ENCODE measurements at places on chromosomes 1 and 21. TPM values are rescaled to one million over a fixed set of nuclear protein-coding genes. Genes with fewer than 3 reads are reported as not detected.

GRCh38 chr1:164613176-164613575 is 54.2 kb downstream of the PBX1 start:
- H3K27ac ChIP-seq, result no peak overlapping the region
- H3K36me3 ChIP-seq, result no peaks in the 10 kb centered on the region
- H3K4me3 ChIP-seq, result no peak overlapping the region

DNA sequence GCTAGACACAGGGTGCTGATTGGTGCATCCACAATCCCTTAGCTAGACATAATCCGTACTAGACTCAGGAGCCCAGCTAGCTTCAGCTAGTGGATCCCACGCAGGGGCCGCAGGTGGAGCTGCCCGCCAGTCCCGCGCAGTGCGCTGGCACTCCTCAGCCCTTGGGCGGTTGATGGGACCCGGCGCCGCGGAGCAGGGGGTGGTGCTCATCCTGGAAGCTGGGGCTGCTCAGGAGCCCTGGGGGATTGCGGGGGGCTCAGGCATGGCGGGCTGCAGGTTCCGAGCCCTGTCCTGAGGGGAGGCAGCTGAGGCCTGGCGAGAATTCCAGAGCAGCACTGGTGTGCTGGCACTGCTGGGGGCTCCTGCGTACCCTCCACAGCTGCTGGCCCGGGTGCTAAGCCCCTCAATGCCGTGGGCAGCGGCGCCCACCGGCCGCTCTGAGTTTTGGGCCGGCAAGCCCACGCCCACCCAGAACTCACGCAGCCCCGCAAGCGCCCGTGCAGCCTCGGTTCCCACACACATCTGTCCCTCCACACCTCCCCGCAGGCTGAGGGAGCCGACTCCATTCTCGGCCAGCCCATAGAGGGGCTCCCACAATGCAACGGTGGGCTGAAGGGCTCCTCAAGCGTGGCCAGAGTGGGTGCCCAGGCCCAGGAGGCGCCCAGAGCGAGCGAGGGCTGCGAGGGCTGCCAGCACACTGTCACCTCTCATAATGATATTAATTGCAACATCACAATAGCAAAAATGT is 87.4 kb downstream of the CRB1 start:
- no peaks in the 10 kb centered on the region for H3K27me3 ChIP-seq
- H3K4me1 ChIP-seq, result no peaks in the 10 kb centered on the region
- H3K27ac ChIP-seq, result no peak overlapping the region
- H3K4me3 ChIP-seq, result no peak overlapping the region

DNA sequence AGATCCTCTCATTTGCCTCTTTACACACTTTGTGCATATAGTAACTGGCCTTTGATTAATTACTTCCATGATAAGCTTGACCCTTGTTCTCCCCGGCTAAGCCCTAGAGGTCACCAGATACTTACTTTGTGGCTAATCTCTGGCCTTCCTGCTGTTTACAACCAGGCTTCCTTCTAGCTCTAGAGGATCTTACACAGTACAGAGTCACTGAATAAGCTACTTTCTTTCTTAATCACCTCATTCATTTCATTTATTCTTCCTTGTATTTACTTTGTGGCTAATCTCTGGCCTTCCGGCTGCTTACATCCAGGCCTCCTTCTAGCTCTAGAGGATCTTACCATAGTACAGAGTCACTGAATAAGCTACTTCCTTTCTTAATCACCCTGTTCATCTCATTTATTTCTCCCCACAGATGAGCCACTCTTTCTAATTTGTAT is 144.3 kb upstream of the C1orf21 start:
- H3K4me3 ChIP-seq, result no peak overlapping the region
- peaks cover 10% of the 10 kb centered on the region for H3K27me3 ChIP-seq
- DNase-seq, result no peak
- H3K36me3 ChIP-seq, result no peaks in the 10 kb centered on the region
- H3K4me1 ChIP-seq, result no peaks in the 10 kb centered on the region
- no peak overlapping the region for H3K27ac ChIP-seq

DNA sequence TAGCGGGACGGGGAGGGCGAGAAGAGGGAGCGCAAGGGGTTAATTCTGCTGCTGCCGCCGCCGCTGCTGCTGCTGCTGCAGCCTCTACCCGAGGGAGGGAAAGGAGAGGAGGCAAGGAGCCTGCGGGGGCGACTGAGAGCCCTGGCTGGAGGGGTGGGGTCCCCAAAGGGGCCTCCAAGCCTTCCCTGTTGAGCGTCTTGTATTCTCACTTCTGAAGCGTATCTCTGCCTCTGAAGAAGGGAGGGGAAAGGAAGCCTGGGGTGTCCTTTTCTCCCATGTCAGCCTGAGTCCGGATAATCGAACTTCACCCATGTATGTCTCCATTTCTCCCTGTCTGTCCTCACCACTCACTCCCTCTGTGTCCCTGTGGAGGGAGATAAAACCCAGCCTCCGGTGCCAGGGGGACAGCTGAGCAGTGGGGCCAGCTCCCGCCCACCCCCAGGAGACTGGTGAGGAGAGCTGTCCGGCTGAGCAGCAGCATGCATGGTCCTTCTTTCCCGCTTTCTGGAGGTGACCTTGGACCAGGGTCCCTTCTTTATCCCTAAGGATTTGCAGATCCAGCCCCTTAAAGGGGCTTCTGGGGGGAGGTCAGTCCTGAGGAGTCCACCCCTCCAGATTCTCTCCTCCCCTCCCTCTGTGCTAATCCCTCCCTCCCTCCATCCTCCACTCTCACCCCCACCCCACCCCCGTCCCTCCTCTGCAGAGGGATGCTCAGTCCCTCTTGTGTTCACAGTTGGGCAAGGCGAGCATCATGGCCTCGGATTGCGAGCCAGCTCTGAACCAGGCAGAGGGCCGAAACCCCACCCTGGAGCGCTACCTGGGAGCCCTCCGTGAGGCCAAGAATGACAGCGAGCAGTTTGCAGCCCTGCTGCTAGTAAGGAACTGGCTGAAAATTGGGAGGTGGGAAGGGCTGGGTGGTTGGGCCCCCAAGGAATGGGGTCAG is 1.0 kb downstream of the NCDN start:
- H3K4me1 ChIP-seq, result peaks cover 55% of the 10 kb centered on the region
- peak; percentile 45 for DNase-seq
- no peaks in the 10 kb centered on the region for H3K36me3 ChIP-seq
- H3K27me3 ChIP-seq, result no peaks in the 10 kb centered on the region
- H3K27ac ChIP-seq, result peak overlapping the region; percentile 95
- peak overlapping the region; percentile 97 for H3K4me3 ChIP-seq

DNA sequence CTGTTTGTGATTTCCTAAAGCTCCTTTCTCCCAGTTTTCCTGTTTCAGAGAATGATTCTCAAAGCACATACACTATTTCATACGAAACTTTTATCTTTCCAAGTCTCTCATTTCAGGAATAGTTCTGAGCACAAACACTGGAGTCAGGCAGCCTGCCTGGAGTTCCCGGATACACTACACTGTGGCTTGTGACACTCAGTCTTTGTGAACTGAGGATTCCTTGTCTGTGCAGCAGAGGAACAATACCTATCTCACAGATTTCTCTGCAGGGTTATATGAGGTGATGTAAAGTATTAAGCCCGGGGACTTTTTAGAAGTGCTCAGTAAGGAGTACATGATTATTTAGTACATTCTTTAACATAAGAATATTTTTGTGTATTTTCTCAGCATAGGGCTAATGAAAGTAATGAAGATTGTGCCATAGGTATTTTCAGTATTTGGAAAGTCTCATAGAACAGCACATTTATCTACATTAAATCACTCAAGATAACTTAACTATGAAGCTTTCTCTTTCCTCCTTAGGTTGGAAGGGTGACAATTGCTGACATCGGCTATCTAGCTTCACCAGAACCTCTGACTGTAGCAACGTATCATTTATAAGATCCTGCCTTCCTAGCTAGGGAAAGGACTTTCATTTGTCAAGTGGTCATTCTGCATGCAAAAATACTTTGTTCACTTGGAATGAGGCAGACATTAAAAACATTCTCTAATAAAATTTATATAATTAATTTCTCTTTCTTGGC is 12.9 kb downstream of the GBP2 start:
- no peaks in the 10 kb centered on the region for H3K27me3 ChIP-seq
- peaks cover 88% of the 10 kb centered on the region for H3K36me3 ChIP-seq
- H3K4me3 ChIP-seq, result no peak overlapping the region
- DNase-seq, result no peak
- H3K4me1 ChIP-seq, result peaks cover 48% of the 10 kb centered on the region
- H3K27ac ChIP-seq, result no peak overlapping the region

DNA sequence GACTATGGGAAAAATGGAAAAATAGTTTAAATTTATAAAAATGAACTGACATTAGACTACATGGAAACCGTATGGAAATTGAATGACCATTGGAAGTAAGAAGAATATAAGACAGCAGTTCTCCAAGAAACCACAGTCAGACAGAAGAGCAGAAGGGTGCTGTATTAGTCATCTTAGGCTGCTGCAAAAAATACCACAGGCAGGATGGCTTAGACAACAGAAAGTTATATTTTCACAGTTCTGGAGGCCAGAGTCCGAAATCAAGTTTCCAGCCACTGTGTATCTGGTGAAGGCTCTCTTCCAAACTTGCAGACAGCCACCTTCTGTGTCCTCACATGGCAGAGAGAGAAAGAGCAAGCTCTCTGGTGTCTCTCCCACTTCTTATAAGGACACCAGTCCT is 175.2 kb downstream of the DSCAM start:
- no peaks in the 10 kb centered on the region for H3K4me1 ChIP-seq
- no peak overlapping the region for H3K4me3 ChIP-seq
- H3K27ac ChIP-seq, result no peak overlapping the region
- no peaks in the 10 kb centered on the region for H3K27me3 ChIP-seq
- no peak for DNase-seq
- H3K36me3 ChIP-seq, result no peaks in the 10 kb centered on the region

- H3K4me3 ChIP-seq, result no peak overlapping the region
- no peak for DNase-seq
- H3K4me1 ChIP-seq, result no peaks in the 10 kb centered on the region
These were observed 55.8 kb downstream of the ROR1 start for GRCh38 chr1:63829349-63830327.

DNA sequence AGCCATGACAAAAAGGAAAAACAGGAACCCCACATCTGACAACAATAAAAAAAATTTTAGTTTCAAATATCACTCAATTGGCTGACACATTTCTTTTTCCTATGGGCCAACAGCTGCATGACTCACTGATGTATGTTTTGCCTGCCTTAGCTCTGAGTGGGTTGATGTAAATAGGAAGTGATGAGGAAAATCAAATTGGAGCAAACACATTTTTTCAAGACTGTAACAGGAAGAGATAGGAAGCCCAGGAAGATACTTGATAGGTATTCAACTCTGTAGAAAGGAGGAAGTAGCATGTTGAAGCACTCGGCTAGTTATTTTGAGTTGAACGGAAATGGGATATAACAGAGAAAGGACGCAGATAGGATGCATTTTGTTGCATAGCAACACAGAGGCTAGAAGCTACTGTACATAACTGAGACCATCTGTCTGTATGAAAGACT is 168.0 kb upstream of the NR5A2 start:
- peaks cover 4% of the 10 kb centered on the region for H3K4me1 ChIP-seq
- peaks cover 12% of the 10 kb centered on the region for H3K27me3 ChIP-seq
- H3K4me3 ChIP-seq, result no peak overlapping the region
- DNase-seq, result no peak
- H3K27ac ChIP-seq, result no peak overlapping the region

DNA sequence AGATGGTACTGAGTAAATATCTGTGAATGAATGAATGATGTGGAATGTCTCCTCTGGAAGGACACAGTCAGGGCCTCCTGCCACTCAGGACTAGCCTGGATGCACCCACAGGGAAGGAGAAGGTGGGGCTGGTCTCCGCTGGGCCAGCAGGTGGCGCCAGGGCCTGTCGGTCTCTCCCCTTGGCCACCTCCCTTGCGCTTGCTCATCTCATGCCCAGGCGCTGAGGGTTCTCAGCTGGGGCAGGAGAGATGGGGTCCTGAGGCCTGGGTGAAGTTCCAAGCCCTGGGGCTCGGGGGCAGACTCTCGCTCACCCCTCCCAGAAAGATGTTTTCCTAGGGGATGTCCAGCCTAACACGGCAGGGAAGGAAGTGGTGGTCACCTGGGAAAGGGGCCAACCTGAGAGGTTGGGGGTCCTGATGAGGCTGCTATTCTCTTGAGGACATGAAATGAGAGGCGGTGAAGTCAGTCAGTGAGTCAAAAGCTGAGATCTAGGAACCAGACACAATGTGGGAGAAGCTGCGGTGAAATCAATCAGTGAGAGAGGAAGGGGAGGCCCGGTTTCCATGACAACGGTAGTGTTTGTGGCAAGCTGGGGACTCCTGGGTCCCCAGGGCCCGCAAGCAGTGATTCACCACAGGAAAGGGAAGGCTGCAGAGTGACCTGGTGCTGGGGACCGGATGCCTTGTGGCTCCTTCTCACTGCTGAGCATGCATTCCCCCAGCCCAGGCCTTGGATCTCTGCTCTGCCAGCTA is 14.6 kb upstream of the MEX3A start:
- DNase-seq, result peak; percentile 97
- H3K4me3 ChIP-seq, result peak overlapping the region; percentile 64
- H3K4me1 ChIP-seq, result peaks cover 56% of the 10 kb centered on the region

DNA sequence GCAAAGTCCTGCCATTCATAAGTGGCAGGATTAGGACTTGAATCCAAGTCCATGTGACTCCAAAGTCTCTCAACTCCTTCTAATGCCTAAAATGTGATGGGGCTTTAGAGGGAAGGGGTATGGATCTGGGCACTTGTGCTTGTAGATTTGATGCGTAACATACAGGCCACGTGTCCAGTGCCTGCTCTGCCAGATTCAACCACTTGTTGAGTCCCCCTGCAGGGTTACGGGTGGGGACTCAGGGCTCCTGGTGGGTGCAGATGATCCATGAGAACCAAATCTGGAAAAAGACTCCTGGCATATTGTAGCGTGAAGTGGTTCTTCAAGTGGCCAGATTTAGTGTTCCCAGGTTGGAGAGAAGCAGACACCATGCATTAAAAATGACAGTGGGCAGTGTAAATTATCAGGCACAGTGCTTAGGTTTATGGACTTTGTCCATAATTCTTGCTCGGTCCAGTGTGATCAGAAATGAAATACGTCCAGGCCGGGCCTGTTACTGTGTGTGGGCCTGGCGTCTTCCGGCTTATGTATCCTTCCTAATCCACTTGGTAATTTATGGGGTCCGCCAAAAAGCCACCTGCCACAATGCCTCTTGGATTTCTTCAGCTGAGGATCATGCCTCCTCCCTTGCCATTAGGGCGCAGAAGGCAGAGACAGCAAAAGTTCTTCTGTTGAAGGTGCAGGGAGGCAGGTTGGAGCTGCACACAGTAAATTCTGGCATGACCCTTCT is 51.2 kb upstream of the LRP8 start:
- no peaks in the 10 kb centered on the region for H3K4me1 ChIP-seq
- H3K4me3 ChIP-seq, result no peak overlapping the region
- H3K27ac ChIP-seq, result no peak overlapping the region
- DNase-seq, result no peak

PRKAA2 gene
- not detected for total RNA-seq

NBPF4 gene
- total RNA-seq, result not detected

CR1L gene
- not detected for total RNA-seq
